Activated CD4-positive, alpha-beta T cell treated with anti-CD3 and anti-CD28 coated beads, Interleukin-2, amount 50 U/mL, for 24 hours (primary cell): ENCODE measurements at places on chromosomes 2 and 18.

GRCh38 chr2:54671875-54672589 lies 51.4 kb upstream of the EML6 start:
- DNase-seq = no peak

DNA sequence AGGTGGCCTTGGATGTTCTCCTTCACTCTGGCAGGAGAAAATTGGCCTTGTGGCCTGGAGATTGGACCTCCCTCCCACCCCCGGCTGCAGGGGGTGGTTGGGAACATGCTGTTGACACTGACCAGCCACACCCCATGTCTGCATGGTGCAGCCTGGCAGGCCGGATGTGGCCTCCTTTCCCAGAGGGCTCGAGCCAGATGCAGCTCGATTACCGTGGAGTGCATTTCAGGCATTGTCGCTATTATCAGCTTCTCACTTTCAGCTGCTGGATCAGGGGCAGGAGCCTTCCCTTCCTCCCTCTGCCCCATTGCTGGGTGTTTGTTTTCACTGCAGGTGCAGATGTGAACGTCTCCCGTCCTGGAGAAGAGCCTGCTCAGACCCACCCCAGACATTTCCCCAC lies 211.0 kb upstream of the SIX2 start:
- DNase-seq = no peak

DNA sequence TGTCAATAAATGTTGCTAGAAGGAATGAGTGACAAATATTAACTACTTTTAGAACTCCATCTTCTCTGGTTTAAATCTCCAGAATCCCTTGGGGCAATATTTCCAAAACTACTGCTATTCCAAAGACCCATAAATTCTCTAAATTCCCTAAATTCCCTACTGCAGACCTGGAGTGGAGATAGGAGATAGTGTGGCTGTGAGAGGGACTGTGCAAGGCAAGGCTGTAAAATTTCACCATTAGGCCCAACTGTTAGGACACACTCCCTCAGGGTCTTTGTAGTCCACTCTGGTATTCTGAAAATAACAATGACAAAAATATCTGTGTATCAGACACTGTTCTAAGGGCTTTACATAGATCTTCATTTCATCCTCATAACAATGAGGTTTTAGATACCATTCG lies 67.9 kb downstream of the MYL12B start:
- DNase-seq = no peak

DNA sequence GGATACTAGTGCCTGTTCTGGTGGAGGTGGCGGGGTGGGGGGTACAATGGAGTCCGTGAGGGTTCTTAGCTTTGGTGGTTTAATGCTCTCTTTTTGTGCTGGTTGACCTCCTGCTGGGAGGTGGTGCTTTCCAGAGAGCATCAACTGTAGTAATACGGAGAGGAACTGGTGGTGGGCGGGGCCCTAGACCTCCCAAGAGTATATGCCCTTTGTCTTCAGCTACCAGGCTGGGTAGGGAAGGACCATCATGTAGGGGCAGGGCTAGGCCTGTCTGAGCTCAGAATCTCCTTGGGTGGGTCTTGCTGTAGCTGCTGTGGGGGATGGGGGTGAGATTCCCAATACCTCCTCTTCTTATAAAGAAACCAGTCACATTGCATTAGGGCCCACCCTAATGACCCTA lies 27.1 kb downstream of the CAMKMT start:
- DNase-seq = no peak
